ENCODE measurements at places on chromosomes 11 and 22.

GRCh38 chr22:19663286-19663815, 51.0 kb upstream of the SEPTIN5 start:
- DNase-seq: no peak

DNA sequence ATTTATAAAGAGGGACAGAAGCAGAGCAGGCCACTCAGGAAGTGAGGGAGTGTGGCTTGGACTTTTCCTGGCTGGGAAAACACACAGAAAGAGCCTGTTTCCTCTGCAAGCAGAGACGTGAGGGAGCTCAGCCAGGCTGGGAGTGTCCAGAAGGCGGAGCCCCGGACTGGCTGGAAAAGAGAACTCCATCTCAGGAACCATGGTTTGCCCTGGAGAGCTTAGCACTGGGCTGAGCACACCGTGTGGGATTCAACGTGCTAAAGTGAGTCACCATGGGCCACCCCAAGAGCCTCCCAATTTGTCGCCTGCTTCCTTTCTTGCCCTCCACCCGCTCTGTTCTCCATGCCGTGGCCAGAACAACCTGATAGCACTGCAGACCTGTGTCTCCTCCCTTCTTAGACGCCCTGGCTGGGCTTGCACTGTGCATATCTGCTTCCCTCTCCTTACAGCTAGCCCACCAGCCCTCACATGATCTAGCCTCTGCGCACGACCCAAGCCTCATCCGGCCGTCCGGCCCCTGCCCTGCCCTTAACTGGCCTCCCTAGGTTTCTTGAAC, 51.8 kb downstream of the GALNT18 start:
- no peak for DNase-seq

DNA sequence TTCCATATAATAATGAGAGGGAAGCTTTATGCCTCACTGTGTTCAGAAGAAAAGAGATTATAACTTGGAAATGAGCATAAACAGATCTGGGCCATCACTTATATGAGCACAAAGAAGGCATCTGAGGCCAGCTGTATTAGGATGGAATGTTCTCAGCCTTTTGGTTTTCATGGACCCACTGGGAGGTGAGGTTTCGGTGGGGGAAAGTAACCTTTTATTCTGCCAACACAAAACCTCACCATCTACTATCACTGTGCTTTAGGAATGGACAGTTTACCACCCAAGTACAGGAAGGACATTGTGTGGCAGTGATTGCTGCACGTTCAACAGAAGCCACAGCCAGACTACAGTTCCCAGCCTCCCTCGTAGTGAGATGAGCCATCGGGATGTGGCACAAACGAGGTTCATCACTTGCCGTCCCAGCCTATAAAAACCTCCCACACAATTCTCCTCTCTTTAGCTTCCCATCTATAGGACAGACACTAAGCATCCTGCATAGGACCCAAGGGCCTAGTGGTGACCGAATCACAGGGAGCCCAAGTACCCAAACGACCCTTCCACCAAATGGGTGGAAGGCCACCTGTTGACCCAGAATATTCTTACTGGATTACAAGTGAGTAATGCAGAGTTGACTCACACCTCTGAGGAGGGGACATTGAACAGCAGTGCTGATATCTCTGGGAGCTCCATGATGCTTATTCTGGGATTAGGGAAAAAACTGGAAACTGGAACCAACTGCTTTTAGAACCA, 121.5 kb upstream of the RAG2 start:
- no peak for DNase-seq

- no peak for DNase-seq
Measured at GRCh38 chr11:4798427-4799183, 5.6 kb downstream of the OR52R1 start.

DNA sequence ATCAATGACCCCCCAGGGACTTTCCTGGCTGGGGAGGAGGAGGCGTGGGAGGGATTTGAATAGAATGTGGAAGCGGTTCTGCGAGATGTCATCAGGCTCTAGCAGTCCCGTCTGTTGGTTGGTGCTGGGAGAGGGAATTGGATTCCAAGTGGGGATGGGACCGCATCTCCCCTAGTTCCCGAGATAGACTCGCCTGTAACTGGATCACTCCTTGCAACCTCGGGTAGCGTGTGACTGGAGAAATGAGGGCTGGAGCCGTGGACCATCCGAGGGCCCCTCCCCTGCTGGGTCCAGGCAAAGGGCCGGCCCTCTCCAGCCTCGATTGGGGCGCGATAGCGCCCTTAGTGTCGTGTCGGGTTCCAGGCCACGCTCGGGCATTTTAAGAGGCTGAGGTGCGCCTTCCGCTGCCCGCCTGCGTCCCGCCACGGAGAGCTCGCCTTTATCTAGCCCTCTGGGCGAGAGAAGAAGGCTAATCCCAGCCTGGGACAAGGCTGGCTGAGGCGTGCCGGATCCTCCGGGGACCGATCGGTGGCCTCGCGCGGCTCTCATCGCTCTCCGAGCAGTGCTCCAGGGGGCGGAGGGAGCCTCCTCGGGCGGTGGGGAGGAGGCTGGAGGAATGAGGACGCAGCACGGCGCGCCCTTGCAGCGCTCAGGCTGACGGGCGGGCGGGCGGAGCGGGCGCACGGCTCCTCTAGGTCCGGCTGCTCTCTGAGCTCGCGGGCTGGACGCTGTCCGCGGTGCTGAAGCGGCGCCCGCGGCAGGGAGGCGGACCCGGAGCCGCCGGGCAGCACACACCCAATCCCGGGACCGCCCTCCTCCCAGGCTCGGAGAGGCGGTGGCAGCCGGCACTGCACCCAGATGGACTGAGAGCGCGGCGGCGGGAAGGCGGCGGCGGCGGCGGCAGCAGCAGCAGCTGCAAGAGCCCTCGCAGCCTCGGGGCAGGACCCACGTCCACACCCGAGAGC, 107.8 kb downstream of the OSBP2 start:
- DNase-seq: peak; percentile 37

DNA sequence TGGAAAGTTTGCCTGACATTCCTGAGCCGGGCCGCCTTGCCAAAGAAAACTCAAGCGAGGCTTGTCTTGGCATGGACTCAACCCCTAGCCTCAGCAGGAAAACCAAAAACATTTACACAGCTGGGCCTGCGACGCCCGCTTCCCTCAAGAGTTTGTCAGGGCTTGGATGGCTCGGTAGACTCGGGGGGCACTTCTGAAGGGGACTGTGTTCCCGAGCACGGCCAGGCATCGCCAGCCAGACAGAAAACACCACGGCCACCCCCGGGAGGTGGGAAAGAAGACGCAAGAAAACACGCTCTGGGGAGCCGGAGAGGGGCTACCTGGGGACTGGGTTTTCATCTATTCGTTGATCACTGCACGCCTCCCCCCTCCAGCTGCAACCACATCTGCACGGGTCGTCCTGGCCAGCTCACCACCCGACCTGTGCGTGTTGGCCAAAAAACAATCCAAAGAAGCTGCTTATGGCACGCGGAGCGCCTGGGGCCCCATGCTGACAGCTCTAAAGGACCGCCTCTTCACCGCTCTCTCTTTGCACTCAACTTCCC, 380.7 kb downstream of the MN1 start:
- DNase-seq: no peak

GRCh38 chr11:59053387-59053786, 32.7 kb upstream of the GLYATL1B start:
- DNase-seq: no peak

GRCh38 chr11:1165256-1166041, 7.7 kb downstream of the MUC5AC start:
- no peak for DNase-seq

DNA sequence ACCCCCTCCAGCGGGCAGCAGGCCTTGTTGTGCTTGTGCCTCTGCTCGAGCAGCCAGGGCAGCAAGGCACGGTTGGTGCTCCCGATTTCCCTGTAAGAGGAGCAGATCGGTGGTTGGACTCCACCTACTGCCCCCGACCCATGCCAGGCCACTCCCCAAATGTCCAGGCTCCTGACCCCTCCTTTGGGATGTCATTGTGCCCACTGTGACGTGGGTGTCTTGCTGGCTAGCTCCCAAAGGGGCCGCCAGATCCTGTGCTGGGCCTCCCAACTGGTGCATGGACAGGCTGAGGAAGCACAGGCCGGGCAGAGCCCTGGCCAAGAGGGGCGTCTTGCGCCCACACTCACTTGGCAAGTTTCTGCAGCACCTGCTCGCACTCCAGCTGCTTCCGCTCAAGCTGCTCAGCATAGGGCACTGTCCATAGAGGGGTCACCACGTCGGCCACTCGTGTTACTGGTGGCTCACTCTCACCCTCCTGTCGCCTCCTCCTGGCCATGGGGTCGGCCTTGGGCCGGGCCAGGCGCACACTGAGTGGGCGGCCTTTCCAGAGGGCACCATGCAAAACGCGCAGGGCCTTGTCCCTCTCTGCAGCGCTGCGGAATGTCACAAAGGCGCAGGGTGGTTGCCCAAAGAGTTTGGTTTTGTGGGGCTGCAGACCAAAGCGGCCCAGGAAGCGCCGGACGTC, at the start of gene RANBP1:
Gene RANBP1 (plus strand): TSS at position 414 of the 685 bp plus-strand sequence. CDS start 81 bp downstream, at position 495.
- no peak for DNase-seq

DNA sequence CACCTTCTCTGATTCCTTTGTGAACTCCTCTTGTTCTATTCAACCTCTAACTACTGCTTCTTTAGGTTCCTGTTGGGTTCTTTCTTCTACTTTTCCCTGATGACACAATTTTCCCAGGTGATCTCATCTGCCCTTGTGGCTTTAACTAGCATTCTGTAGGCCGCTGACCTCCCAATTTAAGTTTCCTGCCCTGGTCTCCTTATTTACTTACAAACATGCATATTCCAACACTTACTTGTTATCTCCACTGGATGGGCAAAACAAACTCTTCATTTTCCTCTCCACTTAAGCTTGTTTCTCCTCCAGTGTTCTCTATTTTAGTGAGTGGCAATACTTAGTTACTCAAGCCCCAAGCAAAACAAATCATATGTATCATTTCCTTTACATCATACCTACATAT, 734.5 kb downstream of the METTL15 start:
- DNase-seq: no peak

DNA sequence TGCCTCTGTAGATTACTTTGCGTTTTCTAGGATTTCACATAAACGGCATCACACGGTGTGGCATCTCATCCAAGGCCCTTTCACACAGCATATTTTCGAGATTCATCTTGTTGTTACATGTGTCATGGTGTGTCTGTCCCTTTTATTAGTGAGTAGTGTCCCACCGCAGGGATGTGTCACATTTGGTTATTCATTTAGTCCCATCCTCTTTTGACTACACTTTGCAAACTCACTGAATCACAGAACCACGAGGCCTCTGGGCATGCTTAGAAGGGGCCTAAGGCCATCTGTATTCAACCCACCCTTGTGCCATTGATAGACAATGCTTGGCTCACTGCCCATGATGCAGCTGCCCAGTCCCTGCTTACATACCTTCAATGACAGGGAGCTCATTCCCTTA, 4.2 kb upstream of the RAC2 start:
- no peak for DNase-seq

DNA sequence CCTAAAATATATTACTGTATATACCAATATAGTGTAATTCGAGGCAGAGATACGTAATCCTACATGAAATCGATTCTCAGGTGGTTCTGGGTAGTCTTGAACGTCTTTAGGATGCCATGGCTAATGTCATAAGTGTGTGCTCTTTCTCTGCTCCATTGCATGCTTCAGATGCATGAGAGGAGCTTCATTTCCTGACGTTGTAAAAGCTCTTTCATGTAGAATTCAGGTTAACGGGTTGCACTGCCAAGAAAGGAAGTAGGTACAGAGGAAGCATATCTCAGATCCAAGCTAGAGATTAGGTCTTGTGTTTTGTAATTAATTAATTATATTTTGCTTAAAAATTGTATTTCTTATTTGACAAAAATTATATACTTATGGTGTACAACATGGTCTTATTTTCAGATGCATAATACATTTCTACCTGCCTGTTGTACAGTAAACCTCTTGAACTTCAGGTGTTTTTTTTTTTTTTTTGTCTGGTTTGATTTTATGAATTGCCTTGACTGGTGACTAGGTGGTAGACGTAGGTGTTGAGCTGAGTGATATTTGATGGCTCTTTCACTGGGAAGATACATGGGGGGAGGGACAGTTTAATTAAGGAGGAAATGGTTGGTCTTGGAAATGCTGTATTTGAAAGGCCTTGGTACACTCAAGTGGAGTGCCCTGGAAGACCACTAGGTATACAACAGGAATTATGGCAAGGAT, 9.3 kb downstream of the NUP50 start:
- no peak for DNase-seq

DNA sequence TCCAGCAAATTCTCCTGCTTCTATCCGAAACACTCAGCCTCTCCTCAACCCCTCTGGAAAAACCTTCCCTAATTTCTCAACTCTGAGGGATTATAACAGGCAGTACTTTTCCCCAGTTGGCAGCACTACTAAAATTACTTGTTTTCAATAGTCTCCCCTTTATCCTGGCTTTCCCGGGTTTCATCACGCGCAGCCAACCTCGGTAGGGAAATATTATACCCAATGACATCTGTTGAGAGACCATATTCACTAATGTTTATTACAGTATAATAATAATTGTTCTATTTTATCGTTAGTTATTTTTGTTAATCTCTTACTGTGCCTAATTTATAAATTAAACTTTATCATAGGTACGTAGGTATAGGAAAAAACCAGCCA, 330 bp upstream of the POLD3 start:
- DNase-seq: no peak

DNA sequence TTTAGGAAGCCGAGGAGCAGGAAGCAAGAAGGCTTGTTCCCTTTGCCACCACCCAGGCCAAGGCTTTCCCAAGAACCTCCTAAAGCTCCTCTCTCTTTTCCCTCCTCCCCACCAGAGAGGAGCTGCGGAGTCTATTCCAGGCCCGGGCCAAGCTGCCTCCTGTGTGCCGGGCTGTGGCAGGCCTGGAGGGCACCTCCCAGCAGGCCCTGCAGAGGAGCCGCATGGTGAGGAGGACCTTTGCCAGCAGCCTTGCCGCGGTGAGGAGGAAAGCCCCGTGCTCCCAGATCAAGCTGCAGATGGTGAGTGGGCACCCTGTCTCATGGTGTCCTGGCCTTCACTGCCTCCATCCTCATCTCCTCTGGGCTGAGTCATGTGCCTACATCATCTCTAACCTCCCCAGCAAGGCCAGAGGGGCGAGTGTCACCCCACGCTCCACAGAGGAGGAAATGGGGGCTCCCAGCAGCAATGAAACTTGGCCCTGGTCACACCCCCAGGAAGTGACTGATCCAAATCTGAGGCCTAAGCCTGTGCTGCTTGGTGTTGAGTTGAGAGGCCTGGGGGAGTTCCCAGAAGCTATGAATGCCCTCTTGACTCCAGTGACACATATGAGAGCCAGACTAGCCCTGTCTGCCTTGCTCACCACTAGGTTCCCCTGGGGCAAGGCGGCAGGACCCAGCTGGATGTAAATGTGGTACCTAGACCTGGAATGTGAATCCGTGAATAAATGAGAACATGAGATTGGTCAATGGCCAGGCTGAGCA, 104.2 kb downstream of the MYO18B start:
- no peak for DNase-seq

GRCh38 chr22:50048061-50048765, 9.9 kb downstream of the TTLL8 start:
- no peak for DNase-seq

GRCh38 chr11:112320668-112321067, 60.0 kb upstream of the PLET1 start:
- no peak for DNase-seq
